ENCODE measurements at places on chromosomes 1 and 21.

GRCh38 chr21:36338975-36339374 lies 19.0 kb downstream of the MORC3 start:
- no peak for DNase-seq

- DNase-seq: no peak
These were observed 97.0 kb downstream of the CCDC185 start for GRCh38 chr1:223490256-223490655.

- no peak for DNase-seq
These were observed 36.5 kb downstream of the PLA2G4A start for GRCh38 chr1:186865253-186865652.

- DNase-seq: no peak
These were observed 435.9 kb upstream of the PRMT6 start for GRCh38 chr1:106620521-106620954.

DNA sequence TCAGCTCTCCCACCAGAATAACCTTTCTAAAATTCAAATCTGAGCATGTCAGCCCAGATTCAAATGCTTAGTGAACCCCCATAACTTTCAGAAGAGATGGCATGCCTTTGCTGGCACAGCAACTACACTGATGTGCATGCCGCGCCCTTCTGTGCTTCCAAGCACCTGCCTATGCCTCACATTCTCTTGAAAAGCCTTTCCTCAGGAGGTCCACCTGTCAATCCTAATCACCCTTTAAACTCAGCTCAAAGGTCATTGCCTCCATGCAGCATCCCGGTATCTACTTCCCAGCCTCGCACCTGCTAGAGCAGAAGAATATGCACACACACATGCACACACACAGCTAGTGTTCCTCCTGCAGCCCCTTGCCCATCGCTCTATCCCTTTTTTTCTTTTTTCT lies 5.2 kb upstream of the S100A2 start:
- DNase-seq: no peak

DNA sequence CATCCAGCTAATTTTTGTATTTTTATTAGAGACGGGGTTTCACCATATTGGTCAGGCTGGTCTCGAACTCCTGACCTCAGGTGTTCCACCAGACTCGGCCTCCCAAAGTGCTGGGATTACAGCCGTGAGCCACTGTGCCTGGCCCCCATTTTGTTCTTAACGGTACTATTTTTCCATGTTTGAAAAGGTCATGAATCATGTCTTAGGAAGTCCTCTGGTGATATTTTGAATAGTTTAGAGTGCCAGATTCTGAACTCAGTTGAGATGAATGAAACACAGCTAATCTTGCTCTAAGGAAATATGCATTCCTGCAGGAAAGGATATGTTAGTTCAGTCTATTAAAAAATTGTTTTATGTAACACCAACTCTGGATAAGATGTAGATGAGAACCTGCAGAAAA lies 62.6 kb upstream of the ATP2B4 start:
- no peak for DNase-seq
